ENCODE measurements at places on chromosomes 3 and 15.

DNA sequence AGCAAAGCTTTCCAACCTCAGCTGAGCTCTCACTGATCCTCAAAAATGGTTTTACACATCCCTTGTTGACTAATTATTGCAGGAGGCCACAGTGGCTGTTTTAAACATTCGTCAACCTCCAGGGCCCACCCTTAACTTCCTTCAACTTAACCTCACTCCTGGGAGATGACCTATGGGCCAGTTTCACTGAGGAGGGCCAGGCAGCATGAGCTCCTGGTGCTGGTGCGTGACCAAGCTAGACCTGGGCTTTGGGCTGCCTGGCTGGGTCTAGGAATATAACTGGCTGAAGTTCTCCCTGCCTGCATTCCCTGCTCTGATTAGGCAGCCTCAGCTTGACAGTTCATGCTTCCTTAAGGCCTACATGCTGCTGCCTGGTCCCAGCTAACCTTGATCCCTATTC, 273.7 kb upstream of the ATP11B start:
- no peak for DNase-seq

DNA sequence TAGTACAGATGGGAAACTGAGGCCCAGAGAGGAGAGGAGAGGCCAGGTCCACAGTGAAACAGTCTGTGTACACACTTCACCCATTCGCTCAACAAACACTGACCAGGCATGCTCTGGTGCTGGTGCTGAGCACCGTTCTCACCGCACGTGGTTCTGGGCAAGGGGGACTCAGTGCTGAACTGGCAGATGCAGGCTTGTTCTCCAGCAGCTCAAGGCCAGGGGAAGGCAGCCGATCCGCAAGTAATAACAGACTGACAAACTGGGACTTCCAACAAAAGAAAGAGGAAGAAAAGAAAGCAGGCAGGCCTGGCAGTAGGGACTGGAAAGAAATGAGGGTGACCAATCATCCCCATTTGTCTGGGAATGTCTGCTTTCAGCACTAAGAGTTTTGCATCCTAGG, 25.6 kb upstream of the LINGO1 start:
- no peak for DNase-seq

DNA sequence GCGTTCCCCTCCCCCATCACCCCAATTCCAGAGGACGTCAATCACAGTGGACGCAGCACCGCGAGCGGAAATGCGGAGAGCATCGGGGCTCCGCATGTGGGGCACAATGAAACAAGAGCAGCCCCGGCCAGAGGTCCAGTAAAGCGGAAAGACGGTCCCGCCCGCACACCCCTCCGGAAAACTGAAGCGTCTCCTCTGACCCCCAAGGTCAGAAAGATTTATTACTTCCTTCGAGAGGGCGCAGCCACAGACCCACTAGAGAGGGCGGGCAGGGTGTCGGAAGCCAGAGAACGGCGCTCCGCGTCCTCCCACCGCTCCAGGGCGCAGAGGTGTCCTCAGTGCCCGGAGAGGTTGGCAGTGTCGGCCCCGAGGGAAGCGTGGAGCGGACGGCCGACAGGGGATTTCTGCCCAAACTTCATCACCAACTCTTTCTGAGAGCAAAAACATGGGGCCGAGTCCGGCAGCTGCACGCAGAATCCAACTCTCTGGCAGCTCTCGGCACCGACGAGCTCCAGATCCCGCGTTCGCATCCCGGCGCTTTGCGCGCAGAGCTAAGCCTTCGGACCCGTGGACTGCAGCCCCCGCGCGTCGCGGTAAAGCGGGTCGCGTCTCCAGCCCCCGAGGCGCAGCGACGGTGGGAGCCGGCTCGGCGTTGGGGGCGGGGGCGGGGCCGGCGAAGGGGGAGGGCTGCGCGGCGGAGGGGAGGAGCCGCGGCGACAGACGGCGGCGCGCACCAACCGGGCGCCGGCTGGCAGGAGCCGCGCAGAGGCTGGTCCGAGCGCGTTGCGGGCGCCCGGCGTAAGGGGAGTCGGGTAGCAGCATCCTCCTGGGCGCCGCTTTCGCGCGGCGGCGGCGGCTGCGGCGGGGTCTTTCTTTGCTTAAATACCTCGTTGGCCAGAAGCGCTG, at the start of gene CHST2:
TSS of gene CHST2 (plus strand) at position 763 of the 906 bp plus-strand sequence. CDS start 1,046 bp downstream, outside the sequence.
- DNase-seq: no peak

- no peak for DNase-seq
Measured at GRCh38 chr3:16484216-16484615, 29.3 kb downstream of the RFTN1 start.

GRCh38 chr3:129033633-129034321, 26.8 kb upstream of the GP9 start:
- no peak for DNase-seq

GRCh38 chr3:45199837-45200648, 26.0 kb downstream of the TMEM158 start:
- no peak for DNase-seq

- DNase-seq: no peak
Measured at GRCh38 chr15:74782259-74783071, 585 bp downstream of the CSK start.

DNA sequence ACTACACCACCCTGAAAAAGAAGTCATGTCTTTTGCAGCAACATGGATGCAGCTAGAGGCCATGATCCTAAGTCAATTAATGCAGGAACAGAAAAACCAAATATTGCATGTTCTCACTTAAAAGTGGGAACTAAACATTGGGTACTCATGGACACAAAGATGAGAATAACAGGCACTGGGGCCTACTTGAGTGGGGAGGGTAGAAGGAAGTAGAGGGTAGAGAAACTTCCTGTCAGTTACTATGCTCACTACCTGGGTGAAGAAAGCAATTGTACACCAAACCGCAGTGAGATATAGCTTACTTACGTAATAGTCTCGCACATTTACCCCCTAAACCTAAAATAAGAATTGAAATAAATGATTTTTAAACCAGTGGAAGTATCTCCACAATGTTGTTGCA, 480.5 kb upstream of the ARRDC4 start:
- DNase-seq: no peak

DNA sequence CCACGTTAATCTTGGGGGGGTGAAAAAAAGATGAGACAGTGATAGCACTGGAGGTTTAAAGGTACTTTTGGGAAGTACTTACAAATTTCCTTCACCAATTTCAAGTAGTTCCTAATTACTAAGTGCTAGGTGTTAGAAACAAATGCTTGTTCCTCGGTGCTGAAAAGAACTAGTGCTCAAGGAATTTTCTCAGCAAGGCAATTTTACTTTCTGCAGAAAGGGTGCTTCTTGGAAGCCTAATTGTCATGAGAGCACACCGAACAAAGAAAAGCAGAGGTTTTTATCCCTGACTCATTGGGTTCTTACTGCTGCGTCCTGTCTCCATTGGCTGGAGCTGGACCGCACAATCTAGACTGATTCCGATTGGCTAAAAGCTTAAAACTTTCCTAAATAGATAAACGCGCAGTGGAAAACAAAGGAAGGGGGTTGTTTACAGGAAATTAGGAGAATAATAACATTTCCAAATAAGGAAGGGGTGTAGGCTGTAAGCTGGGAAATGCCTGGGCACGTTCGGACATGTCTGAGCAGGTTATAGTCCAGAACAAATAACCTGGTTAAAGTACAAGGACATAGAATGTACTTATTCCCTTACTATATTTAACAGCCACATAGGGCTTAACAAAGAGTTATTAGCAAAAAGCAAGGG, 49.6 kb downstream of the CHD2 start:
- DNase-seq: no peak

GRCh38 chr3:190721330-190721729, 141.2 kb downstream of the GMNC start:
- DNase-seq: no peak

DNA sequence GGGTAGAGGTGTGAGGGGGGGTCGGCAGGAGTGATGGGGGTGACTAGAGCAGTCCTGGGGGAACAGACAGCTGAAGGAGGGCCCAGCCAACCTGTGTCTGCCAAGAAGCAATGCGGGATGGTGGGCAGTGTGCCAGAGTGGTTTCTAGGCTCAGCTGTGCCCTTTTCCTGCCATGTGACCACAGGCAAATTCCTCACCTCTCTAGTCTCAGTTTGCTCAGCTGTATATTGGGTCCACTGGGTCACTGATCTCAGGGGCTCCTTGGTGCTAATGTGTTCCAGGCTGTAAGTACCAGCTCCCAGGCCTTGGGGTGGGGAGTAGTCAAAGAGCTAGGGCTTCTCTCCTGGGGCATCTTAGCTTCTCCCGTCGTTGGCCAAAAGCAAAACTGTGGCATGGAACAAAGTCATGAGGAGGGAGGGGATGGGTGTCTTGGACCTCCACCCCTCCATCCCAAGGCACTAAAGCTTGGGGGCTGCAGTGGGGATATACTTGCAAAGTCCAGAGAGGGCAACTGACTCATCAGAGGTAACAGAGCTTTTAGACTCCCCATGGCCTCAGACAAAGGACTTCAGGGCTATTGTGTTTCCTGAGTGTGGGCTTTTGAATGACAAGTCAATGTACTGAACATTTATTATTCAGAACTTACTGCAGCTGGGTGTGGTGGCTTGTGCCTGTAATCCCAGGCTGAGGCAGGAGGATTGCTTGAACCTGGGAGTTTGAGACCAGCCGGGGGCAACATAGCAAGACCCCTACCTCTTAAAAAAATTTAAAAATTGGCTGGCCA, 20.9 kb downstream of the SMAD6 start:
- no peak for DNase-seq

DNA sequence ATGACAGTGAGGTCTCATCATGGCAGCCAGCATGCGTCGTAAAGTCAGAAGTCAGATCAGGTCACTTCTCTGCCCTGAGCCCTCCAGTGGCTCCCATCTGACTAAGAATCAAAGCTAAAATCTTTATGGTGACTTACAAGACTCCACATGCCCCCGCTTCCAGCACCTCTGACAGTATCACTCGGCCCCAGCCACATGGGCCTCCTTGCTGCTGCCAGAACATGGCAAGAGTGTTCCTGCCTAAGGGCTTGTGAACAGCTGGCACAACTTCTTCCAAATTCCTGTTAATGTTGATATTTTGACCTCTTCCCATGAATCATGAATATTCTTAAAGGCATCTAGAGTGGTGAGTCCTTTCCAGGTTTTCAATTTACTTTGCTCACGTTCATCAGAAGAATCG, 20.5 kb downstream of the POLR2M start:
- no peak for DNase-seq

DNA sequence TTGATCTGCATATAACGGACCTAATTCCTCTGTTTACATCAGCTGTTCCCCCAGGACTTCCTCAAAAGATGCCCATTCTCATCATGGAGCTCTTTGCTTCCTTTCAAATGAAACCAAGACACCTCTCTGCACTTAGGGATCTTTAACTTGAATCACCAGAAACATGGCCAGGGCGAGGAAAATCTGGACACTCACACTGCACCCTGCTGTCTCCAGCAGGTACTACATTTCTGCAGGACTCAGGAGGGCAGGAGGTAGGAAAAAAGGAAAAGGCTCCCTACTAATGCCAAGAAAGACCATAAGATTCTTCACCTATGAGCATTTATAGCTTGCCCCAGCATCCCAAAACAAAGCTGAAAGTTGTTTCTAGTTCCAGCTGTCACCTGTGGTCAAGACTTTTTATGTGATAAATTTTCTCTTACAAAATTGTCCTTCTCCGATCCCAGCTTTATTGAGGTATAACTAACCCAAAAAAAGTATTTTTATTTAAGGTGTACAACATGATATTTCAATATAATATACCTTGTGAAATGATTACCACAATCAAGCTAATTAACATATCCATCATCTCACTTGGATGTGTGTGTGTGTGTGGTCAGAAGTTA, 87.3 kb upstream of the C15orf61 start:
- DNase-seq: no peak

GRCh38 chr3:171525437-171525836, 65.2 kb upstream of the TNIK start:
- DNase-seq: no peak

DNA sequence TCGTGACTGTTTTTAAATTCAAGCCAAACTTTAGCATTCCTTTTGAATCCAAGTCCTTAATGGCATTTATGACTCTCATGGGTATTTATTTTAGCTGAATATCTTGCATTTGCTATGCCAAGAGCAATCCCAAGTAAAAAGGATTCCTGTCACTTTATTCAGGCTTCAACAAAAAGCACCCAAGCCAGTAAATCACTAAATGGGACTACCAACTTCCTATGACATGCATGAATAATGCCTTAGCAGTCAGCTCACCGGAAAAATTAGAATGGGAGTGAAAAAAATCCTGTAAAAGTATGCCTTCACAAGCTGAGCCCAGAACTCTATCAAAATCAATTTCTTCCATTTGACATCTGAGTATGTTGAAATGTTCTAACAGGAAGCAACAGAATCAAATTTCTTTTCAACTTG, 1297.9 kb downstream of the ROBO2 start:
- DNase-seq: no peak

GRCh38 chr3:86938416-86939105, 52.4 kb downstream of the VGLL3 start:
- DNase-seq: no peak

DNA sequence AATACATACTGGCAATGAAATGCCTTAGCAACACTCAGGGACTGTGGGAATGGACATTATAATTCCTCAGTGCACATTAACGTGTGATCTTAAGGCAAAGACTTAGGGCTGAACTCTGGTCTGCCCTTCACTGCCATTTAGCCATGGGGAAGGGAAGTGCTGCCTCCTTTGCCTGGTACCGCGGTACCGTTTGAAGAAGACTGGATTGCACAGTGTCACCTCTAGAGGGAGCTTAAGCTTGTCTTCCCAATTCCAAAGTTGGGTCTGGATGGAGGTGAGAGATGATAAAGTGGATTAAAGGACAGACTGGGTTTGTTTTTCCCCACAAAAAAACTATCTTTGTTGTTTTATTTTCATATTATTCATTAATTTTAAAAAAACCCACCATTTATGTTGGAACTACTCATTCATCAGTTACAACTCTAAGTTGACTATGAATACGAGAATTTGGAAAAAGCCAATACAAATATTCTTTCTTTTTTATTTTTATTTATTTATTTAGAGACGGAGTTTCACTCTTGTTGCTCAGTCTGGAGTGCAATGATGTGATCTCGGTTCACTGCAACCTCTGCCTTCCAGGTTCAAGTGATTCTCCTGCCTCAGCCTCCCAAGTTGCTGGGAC, 60.0 kb upstream of the SYN2 start:
- DNase-seq: no peak

- no peak for DNase-seq
Measured at GRCh38 chr3:123644358-123644757, 59.5 kb upstream of the HACD2 start.

DNA sequence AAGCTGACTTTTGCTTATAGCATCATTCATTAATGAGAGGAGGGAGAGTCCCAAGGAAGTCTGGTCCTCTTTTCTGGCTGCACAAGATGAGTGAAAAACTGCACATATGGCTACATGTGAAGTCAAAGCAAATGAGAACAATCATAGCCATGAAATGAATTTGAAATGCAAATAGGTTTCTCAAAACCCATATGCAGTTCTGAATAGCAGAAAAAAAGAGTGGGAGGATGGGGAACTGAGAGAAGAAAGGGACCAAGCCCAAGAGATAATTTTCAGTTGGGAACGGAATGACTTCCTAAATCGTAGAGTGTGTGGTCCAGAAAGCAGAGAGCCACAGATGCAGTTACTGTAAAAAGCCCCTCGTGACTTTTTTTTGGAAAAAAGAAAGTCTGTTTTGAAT, 66.3 kb downstream of the GTPBP8 start:
- DNase-seq: no peak

DNA sequence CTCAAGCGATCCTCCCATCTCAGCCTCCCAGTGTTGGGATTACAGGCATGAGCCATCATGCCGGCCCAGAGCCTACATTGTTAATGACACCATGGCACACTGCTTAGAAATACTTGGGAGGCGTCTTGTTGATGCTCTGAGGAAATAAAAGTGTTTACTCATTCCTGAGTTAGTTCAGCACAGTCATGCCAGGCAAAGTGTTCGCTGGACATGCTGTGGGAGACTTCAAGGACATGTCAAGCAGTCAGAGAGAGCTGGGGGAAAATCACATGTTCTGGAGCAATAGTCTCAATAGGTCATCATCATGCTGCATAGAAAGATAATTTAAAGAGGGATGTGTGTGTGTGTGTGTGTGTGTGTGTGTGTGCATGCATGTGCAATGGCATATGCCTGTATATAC, 37.5 kb downstream of the TTC23 start:
- DNase-seq: no peak
